ENCODE measurements at places on chromosomes 13 and 19. TPM values are rescaled to one million over a fixed set of nuclear protein-coding genes. Genes with fewer than 3 reads are reported as not detected.

OR7C1 gene
- polyA plus RNA-seq: 0.11 TPM

GRCh38 chr13:60836821-60837220 is 439.8 kb downstream of the TDRD3 start:
- no peak for DNase-seq

- DNase-seq: no peak
Measured at GRCh38 chr13:67369895-67370660, 139.9 kb upstream of the PCDH9 start.

DNA sequence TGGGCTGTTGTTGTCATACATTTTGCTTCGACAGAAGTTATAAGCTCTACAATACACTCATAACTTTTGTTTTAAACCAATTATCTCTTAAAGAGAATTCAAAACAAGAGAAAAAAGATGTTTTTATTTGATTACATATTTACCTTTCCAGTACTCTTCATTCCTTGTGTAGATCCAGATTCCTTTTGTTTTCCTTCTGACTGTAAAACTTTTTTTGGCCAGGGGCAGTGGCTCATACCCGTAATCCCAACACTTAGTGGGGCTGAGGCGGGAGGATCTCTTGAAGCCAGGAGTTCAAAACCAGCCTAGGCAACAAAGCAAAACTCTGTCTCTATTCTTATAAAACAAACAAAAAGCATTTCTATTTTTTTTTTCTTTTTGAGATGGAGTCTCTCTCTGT is 21.7 kb downstream of the LPAR6 start:
- DNase-seq: no peak

DNA sequence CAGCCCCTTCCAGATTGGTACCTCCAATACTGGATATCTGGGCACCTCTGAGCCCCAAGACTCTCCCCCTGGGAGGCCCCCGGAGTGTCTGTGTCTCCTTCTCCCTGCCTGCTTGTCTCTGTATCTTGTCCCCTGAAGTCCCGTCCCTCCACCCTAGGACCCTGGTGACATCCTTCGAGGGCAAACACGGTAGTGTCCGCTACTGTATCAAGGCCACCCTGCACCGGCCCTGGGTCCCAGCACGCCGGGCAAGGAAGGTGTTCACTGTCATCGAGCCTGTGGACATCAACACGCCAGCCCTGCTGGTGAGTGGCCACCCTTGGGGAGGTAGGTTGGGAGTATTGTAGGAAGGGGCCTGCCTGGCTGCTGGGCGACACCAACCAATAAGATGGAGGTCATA is 844 bp downstream of the ARRDC2 start:
- no peak for DNase-seq

MTUS2 gene
- 22.7 TPM for polyA plus RNA-seq

TMEM59L gene
- 8.9 TPM for polyA plus RNA-seq
